ENCODE measurements at places on chromosomes 4 and X.

- no peak for DNase-seq
Measured at GRCh38 chrX:11419102-11419501, 125.9 kb downstream of the AMELX start.

GRCh38 chr4:56466910-56467283 lies 520 bp upstream of the SRP72 start:
- no peak for DNase-seq

- no peak for DNase-seq
Measured at GRCh38 chrX:12582649-12583048, 208.6 kb upstream of the PRPS2 start.

- no peak for DNase-seq
Measured at GRCh38 chr4:20265726-20266125, 14.0 kb downstream of the SLIT2 start.

- no peak for DNase-seq
Measured at GRCh38 chr4:70945452-70946055, 43.4 kb downstream of the MOB1B start.

DNA sequence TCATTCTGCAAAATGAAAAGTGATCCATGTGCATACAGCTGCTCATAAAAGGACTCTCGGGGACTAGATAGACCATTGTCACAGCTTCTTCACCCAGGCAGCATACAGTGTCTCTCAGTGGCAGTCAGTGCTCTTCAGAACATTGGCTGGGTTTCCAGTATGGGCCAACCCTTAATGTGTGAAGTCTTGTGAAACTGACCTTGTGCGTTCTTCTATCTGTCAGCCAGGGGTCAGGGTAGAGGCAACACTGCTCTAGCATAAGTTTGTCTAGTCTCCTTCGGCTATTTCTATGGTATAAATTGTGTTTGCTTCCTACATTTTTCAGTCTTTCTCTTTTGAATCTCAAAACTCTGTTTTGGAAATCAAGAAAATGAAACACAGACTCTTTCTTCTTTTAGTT lies 37.0 kb upstream of the SMIM31 start:
- DNase-seq, result no peak

DNA sequence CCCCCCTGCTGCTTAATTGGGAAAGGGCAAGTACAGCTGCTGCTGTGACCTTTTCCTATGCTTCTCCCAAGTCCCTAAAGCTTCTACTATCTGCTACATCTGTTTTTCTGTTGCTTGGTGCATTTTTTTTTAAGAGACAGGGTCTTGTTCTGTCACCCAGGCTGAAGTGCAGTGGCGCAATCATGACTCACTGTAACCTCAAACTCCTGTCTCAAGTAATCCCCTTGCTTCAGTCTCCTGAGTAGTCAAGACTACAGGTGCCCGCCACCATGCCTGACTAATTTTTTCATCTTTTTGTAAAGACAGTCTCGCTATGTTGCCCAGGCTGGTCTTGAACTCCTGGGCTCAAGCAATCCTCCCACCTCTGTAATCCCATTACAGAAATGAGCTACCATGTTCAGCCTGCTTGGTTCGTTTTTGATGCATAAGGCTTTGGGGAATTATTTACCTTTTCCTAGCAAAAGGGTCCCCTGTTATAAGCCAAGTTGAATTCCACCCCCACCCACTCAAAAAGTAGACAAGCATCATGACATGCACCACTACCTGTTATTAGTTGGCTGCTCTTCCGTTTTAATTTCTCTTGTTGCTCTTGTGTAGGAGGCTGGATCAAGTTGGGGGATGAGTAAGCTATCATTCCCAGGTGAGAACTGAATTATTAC lies 39.6 kb downstream of the DGKK start:
- no peak for DNase-seq

DNA sequence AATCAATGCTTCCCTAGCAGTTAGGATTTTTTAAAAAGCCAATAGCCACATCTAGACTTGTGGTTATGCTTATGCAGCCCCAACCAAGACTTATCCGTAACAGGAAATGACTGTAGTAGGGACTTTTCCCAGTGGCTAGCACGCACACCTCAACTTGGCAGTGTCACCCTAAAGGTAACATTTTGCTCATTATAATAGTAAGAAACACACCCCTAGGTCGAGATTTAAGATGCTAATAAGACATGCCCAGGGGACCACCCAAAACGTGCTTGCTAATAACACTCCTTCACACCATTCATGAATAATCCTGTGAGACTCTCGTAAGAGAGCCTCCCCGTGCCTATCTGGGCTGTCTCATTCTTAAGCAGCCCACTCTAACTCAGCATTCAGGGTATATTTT lies 195.3 kb downstream of the CHIC1 start:
- no peak for DNase-seq

DNA sequence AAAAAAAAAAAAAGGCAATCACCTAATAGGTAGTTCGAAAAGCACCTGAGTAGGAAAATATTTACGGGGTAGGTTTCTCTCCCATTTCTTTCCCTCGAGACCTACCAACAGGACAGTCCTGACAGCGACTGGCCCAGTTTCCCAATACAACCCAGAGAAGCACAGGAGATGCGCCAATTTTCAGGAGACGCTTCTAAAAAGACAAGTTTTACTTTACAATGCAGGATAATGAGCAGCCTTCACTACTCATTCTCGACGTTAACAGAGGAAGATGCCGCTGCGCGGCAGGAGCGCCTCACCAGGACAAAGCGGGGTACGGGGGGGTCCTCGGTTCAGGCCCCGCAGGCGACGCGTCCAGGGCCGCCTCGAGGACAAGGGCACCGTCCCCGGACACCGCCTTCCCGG lies 708 bp downstream of the BCLAF3 start:
- DNase-seq, result no peak

DNA sequence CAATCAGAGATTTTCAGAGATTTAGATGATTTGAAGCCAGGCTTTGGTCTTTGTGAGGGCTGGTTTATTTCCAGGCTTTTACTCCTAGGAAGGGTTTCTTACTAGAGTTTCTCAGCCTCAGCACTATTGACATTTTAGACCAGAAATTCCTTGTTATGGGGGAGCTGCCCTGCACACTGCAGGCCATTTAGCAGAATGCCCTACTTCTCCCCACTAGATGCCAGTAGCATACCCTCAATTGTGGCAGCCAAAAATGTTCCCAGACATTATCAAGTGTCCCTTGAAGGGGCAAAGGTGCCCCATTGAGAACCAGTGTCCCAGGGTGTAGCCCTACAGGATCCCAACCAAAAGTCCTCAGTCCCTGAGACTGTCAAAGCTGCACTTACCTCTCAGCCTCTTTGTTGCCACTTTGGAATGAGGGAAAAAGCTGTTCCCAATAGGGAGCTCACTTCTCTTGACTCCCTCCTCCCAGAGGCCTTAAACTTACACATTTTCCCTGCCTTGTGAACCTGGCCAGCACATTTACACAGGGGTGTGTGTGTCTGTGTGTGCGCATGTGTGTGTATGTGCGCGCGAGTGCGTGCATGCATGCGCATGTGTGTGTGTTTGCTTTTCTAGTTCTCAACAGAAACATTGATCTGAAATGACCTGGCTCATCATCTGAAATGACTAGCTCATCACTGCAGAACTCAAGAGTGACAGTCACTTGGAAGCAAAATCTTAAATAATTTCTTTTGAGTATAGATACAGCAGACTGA lies 231.4 kb downstream of the QDPR start:
- no peak for DNase-seq

- no peak for DNase-seq
Measured at GRCh38 chr4:123381996-123382395, 14.6 kb upstream of the SPRY1 start.

- DNase-seq, result no peak
Measured at GRCh38 chr4:118059397-118059796, 25.1 kb downstream of the NDST3 start.

DNA sequence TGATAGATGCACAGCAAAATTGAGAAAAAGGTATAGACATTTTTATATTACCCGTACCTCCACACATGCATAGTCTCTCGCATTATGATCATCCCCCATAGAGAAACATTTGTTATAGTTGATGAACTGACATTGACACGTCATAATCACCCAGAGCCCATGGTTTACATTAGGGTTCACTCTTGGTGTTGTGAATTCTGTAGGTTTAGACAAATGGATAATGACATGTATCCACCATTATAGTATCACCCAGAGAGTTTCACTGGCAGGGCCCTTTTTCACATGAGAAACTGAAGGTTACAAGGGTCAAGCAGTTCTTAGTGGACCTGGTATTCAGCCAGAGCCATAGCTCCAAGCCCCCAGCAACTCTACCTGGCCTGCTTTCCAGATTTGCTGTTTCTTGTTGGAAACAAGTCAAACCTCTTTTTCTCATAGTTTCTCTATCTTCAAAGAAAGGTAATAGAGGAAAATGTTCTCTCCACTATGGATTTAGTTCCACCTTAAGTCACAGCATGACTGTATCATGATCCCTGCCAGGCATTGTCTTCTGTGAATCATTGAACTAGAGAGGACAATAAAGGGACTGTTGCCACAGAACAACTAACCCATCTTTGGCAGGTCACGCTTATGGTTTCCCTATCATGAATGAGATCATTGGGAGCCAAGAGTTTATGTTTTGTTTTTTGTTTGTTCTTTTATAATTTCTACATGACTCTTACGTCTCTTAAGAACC lies 64.0 kb downstream of the HHIP start:
- no peak for DNase-seq

DNA sequence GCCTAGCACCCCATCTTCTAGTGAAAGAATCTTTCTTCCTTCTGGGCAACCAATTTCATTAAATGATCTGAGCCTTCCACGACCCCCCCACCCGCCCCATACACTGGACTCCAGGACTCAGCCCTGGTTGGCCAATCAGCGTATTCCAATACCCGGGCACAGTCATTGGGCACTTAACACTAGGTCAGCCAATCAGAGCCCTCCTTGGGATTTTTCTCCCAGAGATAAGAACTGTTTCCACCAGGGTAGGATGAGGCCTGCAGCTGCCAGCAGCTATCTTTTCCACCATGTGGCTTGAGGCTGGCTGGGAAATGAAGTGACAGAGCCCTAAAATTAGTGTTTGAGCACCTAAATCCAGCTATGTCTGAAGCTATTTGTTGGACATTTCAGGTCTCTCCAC lies 418.8 kb downstream of the BCOR start:
- no peak for DNase-seq

GRCh38 chr4:16116493-16116990 lies 32.7 kb upstream of the PROM1 start:
- no peak for DNase-seq

DNA sequence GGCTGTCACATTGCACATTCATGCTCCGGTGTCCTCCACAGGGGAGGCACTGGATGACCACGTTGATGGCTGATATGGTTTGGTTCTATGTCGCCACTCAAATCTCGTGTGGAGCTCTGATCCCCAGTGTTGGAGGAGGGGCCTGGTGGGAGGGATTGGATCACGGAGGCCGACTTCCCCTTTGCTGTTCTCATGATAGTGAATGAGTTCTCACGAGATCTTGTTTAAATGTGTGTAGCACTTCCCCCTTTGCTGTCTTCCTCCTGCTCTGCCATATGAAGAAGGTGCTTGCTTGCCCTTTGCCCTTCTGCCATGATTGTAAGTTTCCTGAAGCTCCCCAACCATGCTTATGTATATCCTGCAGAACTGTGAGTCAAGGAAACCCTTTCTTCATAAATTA lies 22.3 kb upstream of the NAT8L start:
- no peak for DNase-seq

- DNase-seq, result no peak
Measured at GRCh38 chr4:187075514-187075913, 351.9 kb upstream of the FAT1 start.
